ENCODE measurements at places on chromosomes 6 and 20.

DNA sequence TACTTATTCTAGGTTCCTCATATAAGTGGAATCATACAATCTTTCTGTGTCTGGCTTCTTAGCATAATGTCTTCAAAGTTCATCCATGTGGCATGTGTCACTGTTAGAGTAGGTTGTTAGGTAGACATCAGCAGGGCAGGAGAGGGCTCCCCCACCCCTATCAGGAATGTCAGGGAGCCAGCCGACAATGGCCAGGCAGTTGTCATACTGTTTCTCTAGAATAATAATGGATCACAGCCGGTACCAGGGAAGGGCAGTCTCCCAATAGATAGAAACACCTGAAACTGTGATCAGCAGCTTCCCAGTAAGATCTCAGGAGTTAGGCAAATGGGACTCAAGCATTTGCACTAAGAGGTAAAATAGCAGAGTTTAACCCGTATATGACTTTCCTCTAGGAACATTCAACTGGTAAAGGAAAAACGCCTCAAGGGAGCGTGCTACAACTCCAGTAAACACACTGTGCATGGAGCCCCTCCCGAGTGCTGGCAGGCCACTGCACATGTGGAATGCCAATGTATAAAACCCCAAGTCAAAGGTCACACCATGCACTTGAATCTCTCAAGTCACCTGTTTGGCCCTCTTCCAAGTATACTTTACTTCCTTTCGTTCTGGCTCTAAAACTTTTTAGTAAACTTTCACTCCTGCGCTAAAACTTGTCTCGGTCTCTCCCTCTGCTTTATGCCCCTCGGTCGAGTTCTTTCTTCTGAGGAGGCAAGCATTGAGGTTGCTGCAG lies 29.8 kb upstream of the SIRT5 start:
- no peak for DNase-seq

- DNase-seq = no peak
These were observed 241.9 kb upstream of the MOCS1 start for GRCh38 chr6:40176152-40176551.

- peak; percentile 69 for DNase-seq
These were observed 342.7 kb downstream of the PRL start for GRCh38 chr6:21953831-21954801.

GRCh38 chr6:93393554-93394074 lies 25.7 kb downstream of the EPHA7 start:
- no peak for DNase-seq

GRCh38 chr6:108937170-108937569 lies 88.9 kb downstream of the ARMC2 start:
- DNase-seq = no peak

DNA sequence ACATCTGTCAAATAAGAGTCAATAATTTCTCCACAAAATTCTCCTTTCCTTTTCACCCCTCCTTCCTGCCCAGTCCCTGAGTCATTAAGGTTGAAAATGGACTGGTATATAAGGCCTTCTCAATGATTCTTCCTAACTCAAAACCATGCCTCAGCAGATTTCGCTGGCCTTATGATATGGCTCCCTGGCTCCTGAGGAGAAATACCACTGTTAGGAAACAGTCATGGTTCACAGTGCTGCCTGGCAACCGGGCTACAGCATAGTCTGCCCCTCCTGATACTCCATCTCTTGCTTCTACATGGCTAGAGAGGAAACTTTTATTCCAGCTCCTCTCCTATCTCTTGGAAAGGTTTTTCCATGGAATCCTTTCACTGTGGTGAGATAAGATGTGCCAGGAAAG lies 4.7 kb downstream of the UBE2J1 start:
- DNase-seq = peak; percentile 52

- DNase-seq = peak; percentile 98
These were observed 530.4 kb upstream of the BTBD3 start for GRCh38 chr20:11387189-11387754.

DNA sequence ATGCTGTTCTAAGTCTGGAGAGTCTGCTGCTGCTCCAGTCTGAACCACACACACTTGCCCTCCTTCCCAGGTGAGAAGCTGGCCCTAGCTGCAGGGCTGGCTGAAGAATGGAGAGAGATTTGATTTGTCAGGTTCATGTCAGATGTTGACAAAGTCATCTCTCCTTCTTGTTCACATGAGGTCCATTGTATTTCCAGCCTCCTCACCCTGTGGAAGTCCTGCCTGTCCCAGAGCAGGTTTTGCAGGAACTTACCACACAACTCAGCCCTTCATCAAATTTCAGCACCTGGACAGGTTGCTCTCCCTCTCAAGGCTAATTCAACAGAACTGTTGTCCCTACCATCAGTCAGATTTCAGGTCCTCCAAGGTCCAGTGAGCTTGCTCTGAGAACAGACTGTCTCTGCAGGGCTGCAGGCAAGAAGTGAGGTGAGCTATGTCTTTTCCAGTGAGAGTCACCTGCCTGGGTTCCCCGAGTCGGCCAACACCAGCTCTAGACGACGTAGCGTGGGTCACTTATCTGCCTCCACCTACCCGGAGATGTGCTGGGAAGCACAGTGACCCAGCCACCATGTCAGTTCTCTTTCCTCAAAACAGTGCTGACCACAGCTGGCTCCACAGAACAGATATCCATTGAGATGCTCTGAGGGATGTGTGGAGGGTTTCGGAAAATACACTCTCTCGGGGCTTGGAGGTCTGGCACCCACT lies 58.0 kb upstream of the CD93 start:
- no peak for DNase-seq

DNA sequence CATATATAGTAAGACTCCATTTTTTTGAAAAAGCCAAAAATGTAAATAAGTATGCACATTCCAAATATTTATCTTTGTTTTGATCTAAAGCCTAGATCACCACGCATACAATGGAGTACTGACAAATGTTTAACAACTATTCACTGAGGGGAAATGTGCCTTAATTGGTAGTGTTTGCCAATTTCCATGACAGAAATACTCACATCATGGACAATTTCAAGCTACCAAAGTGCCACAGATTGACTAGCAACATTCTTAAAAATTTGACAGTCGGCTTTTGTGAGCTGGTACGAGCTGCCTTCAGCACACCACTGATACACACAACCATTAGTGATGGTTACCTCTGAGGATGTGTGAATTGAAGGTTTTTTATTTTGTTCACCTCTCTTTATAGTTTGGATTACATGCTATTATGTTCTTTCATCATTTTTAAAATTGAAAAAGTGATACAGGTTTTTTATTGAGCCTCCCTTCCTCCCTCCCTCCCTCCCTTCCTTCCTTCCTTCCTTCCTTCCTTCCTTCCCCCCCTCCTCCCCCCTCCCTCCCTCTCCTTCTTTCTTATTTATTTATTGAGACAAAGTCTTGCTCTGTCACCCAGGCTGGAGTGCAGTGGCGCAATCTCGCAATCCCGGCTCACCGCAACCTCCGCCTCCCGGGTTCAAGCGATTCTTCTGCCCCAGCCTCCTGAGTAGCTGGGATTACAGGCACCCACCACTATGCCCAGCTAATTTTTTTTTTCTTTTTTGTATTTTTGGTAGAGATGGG lies 19.2 kb downstream of the SMPDL3A start:
- DNase-seq = no peak

- DNase-seq = no peak
These were observed 563.1 kb downstream of the RFPL4B start for GRCh38 chr6:112910256-112910655.

DNA sequence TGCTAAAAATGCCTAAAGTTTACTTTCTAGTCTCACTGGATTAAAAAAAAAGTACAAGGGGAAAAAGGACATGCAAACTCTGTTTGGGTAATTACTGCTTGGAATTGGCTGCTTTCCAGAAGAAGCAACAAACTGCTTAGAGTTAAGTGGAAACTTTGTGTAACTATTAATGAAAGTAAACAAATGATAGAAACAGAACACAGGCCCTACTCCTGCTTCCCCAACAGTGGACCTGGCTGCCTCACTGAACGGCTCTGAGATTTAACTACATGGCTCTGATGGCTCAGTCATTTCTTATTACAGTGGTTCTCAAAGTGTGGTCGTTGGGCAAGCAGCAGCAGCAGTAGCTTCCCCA lies 108.5 kb downstream of the MAN1A1 start:
- peak; percentile 47 for DNase-seq

- peak; percentile 18 for DNase-seq
These were observed 675.1 kb upstream of the MMS22L start for GRCh38 chr6:97958134-97958533.

GRCh38 chr6:106279179-106279578 lies 46.4 kb downstream of the ATG5 start:
- DNase-seq = peak; percentile 54

Data from amniotic epithelial cell (primary cell).